SHP77 treated with DMSO at 0.1 percent for 48 hours (cell line): ENCODE measurements at places on chromosomes 3 and 15.

GRCh38 chr3:197926418-197926817 lies 23.6 kb upstream of the RPL35A start:
- DNase-seq, result no peak

DNA sequence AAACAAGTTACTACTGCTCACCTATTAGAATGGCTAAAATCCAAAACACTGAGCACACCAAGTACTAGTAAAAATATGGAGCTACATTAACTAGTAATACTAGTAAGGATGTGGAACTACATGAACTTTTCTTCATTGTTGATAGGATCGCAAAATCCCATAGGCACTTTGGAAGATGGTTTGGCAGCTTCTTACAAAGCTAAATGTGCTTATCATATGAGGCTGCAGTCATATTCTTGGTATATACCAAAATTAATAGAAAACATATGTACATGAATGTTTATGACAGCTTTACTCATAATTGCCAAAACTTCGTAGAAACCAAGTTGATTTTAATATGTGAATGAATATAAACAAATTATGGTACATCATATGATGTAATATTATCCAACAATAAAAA lies 366.8 kb upstream of the KCNMB2 start:
- DNase-seq, result no peak

DNA sequence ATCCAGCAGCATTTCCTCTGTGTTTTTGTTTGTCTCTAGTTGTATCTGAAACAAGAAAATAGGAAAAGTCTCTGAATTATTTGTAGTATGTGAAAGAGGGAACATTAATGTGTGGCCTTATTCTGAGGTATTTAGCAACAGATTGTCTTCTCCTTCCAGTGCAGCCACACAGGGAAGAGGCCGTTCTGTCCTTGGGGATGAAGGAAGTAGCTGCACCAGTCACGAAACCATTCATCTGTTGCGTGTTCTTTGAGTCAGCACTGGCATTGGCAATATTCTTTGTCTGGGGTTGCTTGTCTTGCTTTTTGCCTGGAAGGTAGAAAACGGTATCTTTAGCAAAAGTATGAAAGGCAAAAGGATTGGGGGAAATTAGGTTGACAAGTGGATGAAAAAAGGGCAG lies 91.6 kb downstream of the CDIN1 start:
- no peak for DNase-seq

DNA sequence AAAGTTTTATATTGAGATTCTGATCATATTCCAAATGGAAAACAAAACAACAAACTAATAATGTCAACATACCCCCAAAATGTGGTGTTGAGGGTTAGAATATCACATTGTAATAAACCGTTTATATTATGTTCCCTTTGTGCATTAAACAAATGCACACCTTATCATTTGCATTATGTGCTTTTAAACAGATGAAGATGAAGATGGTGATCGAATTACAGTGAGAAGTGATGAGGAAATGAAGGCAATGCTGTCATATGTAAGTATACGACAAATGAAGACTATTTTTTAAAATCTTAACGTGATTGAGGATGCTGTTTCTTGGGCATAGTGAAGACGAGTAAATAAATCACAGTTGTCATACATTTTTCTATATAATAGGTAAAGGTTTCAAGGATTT lies 20.6 kb downstream of the MAP2K5 start:
- no peak for DNase-seq

DNA sequence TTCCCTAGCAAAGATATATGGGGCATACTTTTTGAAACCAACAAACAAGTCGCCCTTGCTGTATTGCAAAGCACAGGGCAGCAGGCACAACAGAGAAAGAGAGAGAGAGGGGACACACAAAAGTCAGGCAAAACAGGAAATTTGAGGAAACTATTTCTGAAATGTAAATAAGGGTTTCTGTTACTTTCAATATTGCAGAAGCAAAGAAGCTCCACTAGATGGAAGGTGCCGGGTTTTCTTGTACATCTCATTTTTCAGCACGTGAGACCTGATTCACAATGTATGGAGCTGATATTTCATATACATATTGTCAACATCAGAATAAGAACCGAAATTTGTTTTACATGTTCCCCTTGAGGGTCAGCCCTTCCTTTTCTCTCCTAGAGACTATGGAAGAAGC lies 127.4 kb downstream of the FOXP1 start:
- DNase-seq, result no peak

GRCh38 chr3:111864821-111865656 lies 6.0 kb downstream of the PHLDB2 start:
- DNase-seq, result no peak

DNA sequence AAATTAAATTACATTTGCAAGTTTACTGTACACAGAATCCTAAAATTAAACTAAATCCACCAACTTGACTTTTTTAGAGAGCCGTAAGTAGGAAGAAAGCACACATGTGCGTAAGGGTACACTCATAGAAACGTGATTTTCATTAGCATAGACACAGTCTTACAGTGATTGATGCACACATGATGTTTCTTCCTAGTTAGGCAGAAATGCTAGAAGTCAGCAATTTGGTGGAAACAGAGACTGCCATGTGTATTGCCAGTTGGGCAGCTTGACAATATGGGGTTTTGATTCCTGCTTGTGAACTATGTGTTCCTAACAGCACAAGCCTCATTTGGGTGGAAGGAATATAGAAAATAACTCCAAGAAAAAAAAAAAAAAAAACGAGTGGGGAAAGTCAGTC lies 878.5 kb downstream of the ROBO1 start:
- DNase-seq, result no peak
